Activated CD4-positive, alpha-beta T cell treated with anti-CD3 and anti-CD28 coated beads, Interleukin-2, Interleukin-4, amounts not matched to agents 100 ng/mL and 50 ng/mL, durations not matched to agents 16 hours and 8 hours (primary cell): ENCODE measurements at places on chromosomes 11 and 22.
A peak's percentile ranks its signal among the peaks of the same experiment; 100 is the strongest.

- no peak for DNase-seq
These were observed 87.1 kb downstream of the GRIK4 start for GRCh38 chr11:120598517-120599257.

- DNase-seq = no peak
These were observed 469 bp downstream of the KCNK7 start for GRCh38 chr11:65595131-65595530.

- no peak for DNase-seq
These were observed 551.6 kb downstream of the METTL15 start for GRCh38 chr11:28659716-28660348.

DNA sequence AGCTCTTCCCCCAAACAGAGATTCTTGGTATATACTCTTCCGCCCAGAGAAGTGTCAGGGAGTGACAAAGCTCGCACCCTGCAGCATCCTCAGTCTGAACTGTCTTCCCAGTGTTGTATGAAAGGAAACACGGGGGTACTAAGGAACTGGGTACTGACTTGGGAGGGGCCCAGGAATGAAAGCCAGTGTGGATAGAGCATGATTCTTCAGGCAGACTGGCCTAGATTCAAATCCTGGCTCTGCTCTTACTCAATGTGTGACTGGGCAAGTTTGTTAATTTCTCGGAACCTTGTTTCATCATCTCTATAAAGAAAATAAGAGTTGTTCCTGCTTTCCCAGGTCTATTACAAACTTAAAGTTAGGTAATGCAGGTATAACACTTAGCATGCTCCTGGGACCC, 266.0 kb upstream of the NARS2 start:
- DNase-seq = no peak

DNA sequence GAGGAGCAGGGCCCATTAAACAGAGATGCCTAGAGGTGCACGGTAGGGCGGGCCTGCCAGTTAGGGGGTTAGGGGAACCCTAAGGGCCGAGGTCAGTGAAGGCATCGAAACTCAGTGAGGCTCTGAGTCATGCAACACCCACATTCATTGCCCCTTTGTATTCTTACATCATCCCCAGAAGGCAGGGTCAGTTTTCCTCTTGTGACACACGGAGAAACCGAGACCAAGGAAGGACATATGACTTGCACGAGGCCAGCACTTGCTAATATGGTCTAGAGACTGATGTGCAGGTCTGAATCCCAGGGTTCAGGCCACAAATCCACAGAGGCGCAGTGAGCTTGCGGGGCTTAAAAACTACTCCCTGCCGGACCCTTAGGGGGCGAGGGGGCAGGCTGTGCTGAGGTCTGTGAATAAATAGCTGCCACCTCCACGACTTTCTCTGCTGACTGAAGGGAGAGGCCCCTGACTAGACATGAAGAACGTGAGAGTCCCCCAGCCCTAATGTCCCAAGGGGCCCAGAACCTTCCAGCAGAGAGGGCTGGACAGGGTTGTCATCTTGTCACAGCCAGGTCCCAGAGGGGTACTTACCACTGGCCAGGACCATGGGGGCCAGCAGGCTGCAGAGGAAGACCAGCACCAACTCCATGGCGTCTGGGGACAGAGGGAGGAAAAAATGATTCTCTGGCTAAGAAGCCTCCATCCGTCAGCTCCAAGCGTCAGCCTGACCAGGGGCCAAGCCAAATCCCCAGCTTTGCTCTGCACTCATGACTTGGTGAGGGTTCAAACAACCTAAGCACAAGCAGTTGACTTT, 17.8 kb upstream of the FXYD2 start:
- DNase-seq = no peak

DNA sequence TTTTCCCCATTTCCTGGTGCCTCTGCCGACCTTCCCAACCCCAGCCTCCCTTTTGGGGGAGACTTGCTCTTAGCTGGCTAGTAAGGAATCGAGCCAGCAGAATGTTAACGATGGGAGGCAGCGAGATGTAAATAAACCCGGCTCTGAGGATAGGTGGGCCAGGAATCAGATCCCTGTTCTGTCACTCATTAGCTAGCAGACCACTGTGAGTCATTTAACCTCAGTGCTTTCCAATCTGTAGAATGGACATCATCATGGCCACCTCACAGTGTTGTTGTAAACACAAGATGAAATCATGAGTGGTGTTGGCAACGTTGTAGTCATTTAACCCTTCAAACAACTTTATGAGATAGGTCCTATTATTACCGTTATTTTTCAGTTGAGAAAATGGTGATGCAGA, 208.6 kb downstream of the KIRREL3 start:
- DNase-seq = no peak

DNA sequence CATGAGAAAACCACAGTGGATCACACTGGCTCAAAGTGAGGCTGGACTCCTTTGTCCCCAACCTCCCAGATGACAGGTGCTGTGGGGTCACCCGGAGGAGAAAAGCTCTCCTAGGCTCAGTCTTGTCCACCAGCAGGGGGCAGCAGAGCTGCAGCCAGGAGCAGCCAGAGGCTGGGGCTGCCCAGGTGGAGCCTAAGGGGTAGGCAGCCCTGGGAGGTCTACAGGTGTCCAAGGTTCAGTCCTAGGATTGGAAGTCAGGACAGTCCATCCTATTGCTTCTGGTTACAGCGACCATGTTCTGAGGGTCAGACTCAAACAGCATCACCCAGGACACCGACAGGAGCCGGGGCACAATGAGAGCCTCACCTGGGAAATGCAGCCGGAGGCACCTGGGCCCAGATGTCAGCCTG, 77.6 kb upstream of the IGLL5 start:
- DNase-seq = no peak

DNA sequence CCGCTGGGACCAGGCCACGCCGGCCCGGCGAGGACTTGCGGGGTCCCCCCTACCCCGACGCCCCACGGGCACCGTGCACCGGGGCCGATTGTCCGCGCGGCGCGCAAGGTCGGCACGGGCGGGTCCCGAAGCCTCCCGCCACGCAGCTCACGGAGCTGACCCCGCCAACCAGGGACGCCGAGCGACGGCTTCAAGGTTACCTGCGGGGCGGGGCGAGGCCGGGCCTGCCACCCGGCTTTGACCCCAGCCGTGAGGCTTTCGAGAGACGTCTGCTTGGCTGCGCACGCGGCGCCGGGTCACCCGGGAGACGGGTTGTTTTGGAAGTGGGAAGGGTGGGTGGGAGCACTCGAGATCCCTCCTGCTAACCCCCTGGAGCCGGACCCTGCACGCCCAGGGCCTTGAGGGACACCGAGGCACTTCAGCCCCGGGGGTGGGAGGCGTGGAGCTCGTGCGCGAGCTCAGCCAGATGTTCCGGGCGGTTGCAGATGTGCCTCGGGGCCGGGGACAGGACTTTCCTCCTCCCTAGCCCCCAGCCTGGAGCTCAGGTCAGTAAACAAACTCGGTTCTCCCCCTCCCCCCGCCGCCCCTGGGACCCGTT, 3.2 kb upstream of the WNT11 start:
- no peak for DNase-seq

DNA sequence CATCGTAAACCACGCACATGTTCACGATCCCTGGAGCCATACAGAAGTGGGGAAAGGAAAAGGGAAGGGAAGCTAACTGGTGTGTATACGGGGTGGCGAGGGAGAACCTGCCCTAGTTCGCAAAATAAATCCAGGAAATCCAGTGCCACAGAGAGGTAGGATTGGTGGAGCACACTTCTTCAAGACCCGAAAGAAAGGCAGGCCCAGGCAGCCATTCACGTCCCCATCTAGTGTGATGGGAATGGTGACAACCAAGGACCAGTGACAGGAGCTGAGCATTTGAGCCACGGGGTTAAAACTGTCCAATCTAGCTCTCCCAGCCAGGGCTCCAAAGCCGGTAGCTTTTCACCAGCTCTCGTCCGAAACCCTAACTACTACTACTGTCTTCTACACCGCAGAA, 53.7 kb downstream of the IGSF9B start:
- no peak for DNase-seq

- DNase-seq = no peak
These were observed 147.0 kb downstream of the APOL5 start for GRCh38 chr22:35864545-35865165.

DNA sequence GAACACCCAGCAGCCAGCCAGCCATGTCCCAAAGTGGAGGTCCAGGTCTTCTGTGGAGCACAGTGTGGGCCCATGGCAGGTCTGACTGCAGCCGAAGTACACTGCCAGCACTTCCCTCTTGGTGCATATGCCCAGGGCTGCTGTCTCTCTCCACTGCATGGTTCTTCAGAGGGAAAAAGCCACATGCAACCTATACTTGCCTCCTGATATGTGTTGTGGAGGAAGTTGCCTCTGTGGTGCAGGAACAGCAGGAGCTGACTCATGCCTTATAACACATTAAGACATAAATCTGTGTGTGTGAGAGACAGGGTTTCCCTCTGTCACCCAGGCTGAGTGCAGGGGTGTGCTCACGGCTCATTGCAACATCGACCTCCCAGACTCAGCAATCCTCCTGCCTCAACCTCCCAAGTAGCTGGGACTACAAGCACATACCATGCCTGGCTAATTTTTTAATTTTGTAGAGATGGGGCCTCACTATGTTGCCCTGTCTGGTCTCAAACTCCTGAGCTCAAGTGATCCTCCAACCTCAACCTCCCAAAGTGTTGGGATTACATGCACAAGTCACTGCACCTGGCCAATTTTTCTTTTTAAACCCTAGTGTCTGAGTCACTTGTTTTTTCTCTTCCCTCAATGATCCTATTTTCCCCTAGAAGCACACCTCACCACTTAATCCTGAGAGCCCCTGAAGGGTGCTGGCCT, 98.8 kb downstream of the MPPED2 start:
- DNase-seq = no peak

DNA sequence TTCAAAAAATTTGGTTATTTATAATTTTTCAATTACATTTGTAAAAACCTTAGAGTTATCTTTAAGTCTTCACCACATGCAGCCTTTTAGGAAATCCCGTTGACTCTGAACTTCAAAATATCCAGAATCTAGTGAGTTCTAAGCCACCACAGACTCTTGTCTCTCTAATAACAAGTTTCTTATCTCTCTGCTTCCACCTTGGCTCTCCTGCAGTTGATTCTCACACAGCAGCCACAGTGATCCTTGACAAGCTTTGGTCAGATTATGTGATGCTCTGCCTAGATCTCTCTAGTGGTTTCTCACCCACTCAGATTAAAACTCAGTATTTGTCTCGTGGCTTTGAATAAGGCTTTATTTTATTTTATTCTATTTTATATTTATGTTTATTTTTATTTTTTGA, 8.6 kb downstream of the HSD17B12 start:
- DNase-seq = no peak

DNA sequence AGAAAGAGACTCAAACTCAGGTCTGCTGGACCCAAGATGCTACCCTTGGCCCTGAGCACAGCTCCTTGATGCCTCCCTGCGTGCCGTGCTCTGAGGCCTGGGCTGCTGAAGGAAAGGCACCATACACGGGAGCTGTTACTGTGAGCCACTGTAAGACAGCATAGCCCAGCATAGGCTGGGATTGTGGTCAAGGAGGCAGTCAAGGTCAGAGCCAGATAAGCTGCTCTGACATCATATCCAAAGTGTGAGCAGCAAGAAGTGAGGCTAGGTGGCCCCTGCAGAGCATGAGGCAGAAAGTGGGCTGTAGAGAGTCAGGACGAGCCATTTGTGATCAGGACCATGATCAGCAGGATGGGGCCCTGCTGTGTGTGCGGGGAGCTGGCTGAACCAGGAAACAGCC, 7.7 kb downstream of the SLC22A8 start:
- no peak for DNase-seq

- no peak for DNase-seq
These were observed 36.5 kb upstream of the ANKK1 start for GRCh38 chr11:113351068-113351450.

GRCh38 chr11:80031014-80031600, 590.3 kb upstream of the TENM4 start:
- no peak for DNase-seq

DNA sequence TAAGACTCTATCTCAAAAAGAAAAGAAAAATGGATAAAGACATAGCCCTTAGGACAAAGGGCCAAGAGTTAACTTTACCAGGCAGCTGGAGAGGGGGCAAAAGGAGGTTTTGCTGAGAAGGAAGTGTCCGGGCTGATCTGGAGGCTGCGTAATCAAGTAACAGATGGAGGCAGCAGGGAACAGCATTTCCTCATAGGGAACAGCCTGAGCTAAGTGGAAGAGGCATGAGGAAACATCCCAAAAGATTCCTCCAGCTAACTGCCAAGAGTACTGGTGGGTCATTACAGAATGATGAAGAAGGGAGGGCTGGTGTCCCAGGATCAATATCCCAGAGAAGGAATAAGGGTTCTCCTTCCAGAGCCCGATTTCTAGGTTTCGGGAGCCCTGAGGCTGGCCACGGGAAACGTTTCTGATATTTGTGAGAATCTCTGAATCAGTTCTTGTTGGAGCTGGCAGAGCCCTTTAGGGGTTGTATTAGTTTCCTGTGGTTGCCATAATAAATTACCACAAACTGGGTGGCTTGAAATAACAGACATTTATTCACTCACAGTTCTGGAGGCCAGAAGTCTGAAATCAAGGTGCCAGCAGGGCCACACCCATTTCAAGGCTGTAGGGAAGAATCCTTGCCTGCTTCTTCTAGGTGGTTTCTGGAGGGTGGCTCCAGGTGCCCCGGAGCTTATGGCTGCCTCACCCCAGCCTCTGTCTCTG, 21.2 kb downstream of the LIF start:
- DNase-seq = no peak

GRCh38 chr11:133326849-133327248, 205.5 kb downstream of the OPCML start:
- no peak for DNase-seq

DNA sequence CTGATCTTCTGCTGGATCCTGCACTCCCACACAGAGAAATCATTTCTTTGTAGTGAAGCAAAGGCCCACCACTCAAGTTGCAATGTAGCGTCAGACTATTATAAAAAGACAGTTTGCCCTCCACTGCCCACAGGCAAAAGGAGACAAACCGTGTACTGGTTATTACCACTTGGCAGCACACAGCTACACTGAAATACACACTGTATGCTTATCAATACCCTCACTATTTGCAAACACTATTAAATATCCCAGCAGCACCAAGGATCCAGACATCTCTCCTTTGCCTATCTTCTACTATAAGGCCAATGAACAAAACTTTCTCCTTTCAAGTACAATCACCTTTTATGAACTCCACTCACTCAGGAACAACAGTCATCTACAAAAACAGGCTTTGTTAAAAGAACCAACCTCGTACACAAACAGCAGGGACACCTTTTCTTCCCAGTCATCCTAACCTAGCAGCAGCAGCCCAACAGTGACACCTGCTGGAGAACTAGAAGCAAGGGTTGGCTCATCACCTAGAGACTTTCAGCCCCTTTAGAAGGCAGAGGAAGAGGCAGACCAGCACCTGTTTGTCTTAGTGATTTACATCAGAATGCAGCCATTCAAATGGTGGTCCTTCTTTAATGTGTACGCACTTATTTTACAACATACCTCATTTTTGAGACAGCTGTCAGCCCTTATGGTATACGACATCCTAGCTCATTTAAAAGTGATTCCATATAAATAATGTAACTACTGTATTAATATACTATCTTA, 56.1 kb downstream of the AMBRA1 start:
- peak; percentile 74 for DNase-seq

DNA sequence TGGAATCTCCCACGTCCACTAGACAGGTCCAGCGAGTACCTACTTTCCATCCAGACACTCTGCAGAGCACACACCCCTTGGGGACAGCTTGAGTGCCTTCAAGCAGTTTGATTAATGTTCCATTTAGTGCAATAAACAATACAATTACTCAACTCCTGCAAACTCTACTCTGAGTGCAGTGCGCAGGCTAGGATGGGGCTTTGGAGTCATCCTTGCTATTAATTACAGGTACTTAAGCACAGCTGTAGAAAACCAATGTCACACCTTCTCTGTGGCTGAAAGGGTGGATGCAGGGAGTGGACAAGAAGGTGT, 82.6 kb downstream of the MN1 start:
- DNase-seq = no peak

GRCh38 chr11:111352231-111352746, 26.8 kb downstream of the POU2AF1 start:
- no peak for DNase-seq
